Urinary bladder (tissue), 4 donors: ENCODE measurements at places on chromosomes 16 and 17. TPM values are rescaled to one million over a fixed set of nuclear protein-coding genes. Genes with fewer than 3 reads are reported as not detected.

DNA sequence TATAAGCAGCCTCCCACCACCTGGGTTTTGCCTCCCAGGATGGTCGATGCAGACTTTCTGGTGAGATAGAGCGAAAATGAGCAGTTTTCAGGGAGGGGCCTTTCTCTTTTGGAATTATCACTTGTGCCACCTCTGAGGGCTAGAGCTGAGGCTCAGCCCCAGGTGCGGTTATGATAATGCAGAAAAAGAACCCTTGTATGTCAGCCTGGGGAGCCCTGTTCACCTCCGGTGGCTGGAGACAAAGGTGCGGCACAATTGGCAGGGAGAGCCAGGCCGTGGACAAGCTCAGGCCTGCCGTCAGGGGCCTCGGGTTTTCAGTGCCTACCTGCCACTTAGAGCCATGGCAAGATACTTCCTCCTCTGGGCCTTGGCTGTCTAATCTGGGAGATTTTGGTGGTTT lies 4.4 kb downstream of the SCPEP1 start:
- no peak for DNase-seq

Gene CCDC47
- 63.6 TPM for total RNA-seq

Gene TNFRSF13B
- not detected for total RNA-seq

Gene GPR179
- total RNA-seq = 0.11 TPM

Gene CEP20
- 50.2 TPM for total RNA-seq

GRCh38 chr16:17939122-17939536 lies 397.4 kb downstream of the NPIPA8 start:
- DNase-seq = peak; percentile 29

- no peak for DNase-seq
Measured at GRCh38 chr17:71192848-71193247, 928.0 kb upstream of the SOX9 start.

DNA sequence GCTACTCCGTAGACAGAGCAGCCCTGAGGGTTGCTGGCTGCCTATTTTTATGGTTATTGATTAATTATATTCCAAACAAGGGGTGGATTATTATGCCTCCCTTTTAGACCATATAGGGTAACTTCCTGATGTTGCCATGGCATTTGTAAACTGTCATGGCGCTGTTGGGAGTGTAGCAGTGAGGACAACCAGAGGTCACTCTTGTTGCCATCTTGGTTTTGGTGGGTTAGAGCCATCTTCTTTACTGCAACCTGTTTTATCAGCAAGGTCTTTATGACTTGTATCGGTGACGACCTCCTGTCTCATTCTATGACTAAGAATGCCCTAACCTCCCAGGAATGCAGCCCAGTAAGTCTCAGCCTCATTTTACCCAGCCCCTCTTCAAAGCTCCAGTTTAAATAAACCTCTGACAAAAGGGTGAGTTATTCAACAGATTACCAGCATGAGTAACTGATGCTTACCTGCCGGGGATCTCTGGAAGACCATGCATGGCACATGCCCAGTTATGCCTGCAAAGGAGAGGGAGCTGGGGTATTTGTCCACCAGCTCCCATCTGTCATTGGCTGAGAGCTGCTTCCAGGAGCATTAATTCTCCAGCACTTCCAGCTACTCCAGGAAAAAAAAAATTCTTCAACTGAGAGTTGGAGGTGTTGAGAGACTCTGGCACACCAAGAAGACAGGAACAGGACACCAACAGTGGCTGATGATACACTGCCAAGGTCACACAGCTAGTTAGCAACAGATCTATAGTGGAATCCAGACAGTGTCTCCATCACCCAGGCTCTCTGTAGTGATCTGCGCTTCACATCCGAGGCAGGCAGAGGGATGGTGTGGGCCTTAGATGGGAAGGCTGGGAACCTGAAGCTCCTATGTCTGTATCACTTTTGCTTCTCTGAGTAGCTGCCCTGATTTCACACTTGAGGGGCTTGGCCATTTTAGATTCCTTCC lies 36.6 kb upstream of the IL21R start:
- no peak for DNase-seq

DNA sequence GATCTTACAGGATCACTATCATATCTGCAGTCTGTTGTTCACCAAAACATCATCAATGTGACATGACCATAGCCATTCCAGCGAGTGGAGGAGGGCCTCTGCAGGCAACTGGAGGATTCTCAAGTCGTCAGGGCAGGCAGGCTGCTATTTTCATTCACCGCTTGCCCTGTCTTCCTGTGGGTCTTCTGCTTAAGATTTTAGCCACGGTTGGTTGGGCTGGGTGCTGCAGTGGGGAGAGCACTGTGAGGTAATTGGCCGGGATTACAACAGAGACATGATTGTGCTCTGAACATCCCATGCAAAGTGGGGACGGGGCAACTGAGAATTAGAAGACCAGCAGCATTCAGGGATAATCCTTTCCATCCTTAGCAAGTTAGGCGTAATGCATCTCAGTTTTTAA lies 245.9 kb downstream of the CPPED1 start:
- DNase-seq = no peak

Gene SLC16A5
- total RNA-seq = 17.6 TPM

GRCh38 chr17:50149417-50150353 lies 792 bp downstream of the PPP1R9B start:
- no peak for DNase-seq

DNA sequence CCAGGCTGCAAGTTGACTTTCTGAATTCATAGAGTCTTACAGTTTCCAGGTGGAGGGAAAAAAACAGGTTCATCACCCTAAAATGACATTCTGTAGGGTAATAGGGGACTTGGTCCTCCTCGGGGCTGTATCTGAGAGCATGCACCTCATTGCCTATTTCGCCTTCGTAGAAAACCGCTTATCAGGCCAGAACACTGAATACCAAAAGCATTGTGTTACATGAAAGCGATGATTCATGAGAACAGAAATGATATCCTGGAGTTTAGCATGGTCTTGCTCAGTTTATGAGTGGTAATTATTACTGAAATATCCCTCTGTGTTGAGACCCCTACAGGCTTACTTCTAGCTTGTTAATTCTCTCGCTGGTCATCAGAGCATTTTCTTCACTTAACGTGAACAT lies 61.4 kb upstream of the ARHGAP44 start:
- no peak for DNase-seq

DNA sequence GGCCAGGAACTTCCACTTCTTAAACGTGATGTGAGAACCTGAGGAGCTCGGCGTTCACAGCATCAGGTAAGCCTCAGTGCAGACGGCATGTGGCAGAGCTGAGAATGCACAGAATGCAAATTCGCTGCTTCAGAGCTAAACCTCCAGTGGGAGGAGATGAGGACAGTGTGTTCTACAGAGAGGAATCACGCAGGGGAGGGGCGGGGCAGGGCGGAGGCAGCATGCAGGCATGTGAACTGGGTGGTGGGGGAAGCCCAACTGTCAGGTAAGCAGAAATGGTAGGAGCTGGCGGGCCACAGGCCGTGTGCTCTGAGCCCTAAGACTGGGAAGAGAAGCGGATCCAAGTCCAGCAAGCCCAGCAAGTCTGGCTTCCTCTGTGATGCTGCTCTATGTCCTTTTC lies 94.7 kb downstream of the ZNF778 start:
- no peak for DNase-seq

DNA sequence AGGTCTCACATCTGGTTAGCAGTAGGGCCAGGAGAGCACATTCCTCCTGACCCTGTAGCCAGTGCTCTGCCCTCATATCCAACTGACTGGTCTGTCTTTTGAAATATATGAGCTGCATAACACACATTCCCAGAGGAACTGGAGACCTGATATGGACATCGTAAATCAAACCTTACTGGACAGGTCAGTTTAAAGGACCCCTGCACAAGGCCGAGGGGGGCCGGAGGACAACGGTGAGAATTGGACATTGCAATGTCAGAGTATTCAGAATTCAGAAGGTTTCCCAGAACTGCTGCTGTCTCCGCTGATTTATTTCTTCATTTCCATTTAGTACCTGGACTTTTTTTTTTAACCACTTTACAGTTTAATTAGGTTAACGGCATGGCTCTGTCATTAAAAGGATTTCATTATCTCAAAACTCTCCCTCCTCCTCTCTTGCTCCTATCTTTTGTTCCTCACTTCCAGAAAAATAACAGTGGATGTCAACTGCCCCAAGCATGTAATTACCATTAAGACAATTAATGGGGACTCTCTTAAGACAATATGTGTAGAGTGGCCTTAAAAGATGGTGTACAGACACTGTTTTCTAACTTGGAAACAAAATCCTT lies 4.9 kb downstream of the PMFBP1 start:
- DNase-seq = no peak

DNA sequence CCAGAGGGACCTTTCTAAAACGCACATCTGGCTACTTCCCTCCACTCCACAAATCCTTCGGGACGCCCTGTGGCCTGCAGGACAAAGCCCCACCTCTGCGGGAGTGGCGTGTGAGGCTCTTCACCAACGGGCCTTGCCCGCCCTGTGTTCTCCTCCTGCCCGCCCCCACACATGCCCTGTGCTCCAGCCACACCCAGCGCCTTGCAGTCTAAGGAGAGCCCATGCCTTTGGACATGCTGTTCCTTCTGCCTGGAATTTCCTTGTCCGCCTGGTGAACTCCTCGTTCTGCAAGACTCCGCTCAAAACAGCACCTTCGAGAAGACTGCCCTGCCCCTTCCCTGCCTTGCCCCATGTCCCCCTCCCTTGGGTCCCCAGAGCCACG lies 7.4 kb downstream of the ELOB start:
- DNase-seq = no peak

DNA sequence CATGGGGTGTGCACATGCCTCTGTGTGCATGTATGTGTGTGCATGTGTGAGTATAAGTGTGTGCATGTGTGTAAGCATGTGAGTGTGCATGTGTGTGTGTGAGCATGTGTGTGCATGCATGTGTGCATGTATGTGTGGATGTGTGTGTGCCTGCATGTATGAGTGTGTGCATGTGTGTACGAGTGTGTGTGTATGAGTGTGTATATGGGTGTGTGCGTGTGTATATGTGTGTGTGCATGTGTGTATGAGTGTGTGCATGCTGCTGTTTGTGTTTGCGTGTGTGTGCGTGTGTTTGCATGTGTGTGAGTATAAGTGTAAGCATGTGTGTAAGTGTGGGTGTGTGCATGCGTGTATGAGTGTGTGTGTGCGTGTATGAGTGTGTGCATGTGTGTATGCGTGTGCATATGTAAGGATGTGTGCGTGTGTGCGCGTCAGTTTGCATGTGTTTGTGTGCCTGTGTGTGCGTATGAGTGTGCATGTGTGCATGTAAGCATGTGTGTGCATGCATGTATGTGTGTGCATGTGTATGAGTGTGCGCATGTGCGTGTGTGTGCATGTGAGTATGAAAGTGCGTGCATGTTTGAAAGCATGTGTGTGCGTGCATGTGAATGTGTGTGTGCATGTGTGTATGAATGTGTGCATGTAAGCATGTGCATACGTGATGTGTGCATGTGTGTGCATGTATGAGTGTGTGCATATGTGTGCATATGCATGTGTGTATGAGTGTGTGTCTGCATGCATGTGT lies 8.6 kb downstream of the TPSD1 start:
- no peak for DNase-seq

Gene KRTAP1-5
- total RNA-seq = not detected

DNA sequence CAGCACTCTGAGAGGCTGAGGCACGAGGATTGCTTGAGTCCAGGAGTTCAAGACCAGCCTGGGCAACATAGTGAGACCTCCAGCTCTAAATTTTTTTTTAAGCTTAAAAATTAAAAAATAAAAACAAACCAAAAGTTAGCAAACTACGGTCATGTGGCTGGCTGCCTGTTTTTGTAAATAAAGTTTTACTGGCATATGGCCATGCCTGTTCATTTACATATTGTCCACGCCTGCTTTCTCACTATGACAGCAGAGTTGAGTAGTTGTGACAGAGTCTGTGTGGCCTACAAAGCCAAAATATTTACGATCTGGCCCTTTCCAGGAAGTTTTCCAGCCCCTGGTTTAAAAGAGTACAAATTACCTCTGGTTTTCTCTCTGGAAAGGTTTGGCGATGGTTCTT lies 3.3 kb downstream of the SLX4 start:
- DNase-seq = no peak

GRCh38 chr17:36755586-36755985 lies 154.2 kb downstream of the MRM1 start:
- no peak for DNase-seq

- no peak for DNase-seq
Measured at GRCh38 chr17:40460604-40460967, 17.3 kb downstream of the IGFBP4 start.

DNA sequence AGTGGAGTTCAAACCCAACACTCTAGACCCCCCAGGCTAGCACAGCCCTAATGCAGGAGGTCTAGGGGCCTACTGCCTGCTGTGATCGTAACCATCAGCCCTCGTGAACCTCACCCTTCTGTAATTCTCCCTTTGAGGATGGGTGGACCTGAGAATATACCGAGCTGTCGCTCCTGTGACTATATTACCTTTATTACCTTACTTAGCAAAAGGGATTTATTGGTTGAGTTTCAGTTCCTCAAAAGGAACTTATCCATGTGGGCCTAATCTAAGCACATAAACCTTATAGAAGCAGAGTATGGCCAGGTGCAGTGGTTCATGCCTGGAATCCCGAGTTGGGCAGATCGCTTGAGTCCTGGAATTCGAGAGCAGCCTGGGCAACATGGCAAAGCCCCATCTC lies 19.2 kb upstream of the EMP2 start:
- DNase-seq = no peak

DNA sequence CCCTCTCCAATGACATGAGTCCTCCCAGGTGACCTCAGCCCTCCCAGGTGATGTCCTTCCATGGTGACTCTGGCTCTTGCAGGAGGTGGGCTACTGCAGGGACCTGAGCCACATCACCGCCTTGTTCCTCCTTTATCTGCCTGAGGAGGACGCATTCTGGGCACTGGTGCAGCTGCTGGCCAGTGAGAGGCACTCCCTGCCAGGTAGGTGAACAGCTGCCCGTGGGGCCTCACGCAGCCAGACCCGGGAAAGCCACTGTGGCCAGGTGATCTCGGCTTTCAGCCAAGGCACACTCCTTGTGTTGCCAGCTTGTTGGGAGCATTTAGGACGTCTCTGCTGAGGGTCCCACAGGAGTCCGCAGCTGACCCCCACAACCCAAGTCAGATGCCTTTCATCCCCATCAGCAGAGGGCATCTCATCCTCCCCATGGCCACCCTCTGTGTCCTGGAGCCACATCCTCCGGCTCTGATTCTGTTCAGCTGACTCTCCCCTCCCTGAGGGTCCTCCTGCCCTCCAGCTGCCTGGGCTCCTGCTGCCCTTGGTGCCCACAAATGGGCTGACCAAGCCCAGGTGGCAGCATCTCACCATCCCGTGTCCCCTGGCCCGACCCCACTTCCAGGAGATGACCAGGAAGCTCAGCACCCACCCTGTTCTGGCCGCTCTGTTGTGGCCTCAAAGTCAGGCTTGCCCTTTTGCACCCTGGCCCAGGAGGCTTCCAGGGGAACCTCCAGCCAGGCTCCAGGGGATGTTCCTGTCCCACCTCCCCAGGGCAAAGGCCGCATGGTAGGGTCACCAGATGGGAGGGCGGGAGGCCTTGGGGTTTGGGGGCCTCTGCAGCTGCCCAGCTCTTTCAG lies 20.1 kb downstream of the USP6 start:
- DNase-seq = no peak

Gene HIGD1B
- total RNA-seq = 2.1 TPM

GRCh38 chr17:33137426-33137825 lies 145.8 kb downstream of the SPACA3 start:
- no peak for DNase-seq

Gene ABCA8
- 107 TPM for total RNA-seq

Gene DNAI2
- total RNA-seq = not detected

GRCh38 chr17:61568219-61569072 lies 22.6 kb downstream of the NACA2 start:
- no peak for DNase-seq

- DNase-seq = no peak
Measured at GRCh38 chr17:36657763-36658490, 56.5 kb downstream of the MRM1 start.
